Sigmoid colon (tissue), 7 donors: ENCODE measurements at places on chromosomes 3 and 15. TPM values are rescaled to one million over a fixed set of nuclear protein-coding genes. Genes with fewer than 3 reads are reported as not detected.

Gene MSL2
- 23.9 TPM for total RNA-seq

GRCh38 chr3:36373084-36373483, 7.2 kb upstream of the STAC start:
- peak overlapping the region; percentile 55 for H3K27ac ChIP-seq
- no peaks in the 10 kb centered on the region for H3K4me1 ChIP-seq

DNA sequence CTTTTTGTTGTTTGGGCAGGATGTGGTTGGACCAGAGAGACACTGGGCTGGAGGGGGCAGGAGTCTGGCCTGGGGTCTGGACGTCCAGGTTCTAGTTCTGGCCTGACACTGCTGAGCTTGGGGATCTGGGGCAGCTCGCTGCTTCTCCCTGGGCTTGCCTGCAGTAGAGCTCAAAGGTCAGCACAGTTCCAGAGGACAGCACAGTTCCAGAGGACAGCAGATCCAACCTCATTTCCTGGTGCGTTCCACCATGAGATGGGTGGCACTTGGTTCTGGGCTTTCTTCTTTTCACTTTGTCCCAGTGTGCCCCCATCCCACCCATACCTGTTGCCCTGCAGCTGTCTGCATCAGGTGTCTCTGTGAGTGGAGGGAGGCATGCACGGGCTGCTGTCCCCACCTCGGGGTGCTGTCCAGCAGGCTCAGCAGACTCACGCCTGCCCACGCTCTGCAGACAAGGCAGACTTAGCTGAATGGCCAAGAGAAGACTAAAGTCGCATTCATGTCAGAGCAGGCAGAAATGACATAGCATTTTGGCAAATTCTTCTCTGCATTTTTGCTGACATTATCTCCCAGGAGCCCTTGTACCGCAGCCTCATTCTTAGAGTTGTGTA, 16.7 kb downstream of the CACNA2D3 start:
- no peak overlapping the region for H3K27ac ChIP-seq
- DNase-seq: no peak
- H3K27me3 ChIP-seq: no peaks in the 10 kb centered on the region
- no peaks in the 10 kb centered on the region for H3K36me3 ChIP-seq
- H3K4me1 ChIP-seq: no peaks in the 10 kb centered on the region
- no peak overlapping the region for H3K4me3 ChIP-seq

DNA sequence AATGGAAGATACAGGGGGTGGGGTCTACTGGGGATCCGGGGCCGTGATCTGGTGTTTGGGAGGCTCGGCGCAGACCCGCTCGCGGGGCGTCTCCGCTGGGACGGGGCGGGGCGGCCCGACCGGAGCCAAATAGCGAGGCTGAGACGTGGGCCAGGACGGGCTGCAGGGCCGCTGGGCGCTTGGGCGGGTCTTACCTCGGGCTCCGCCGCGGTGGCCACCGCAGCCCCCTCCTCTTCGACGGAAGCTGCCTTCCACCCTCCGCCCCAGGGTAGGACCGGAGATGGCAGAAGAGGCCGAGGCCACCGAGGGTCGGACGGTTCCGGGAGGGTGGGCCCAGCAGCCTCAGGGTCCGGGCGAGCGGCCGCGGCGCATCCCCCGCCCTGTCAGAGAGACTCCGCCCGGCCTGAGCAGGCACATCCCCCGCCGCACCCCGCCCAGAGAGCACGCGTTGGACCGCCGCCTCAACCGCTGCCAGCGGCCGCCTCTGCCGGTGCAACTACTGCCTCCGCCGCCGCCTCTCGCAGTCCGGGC, 399 bp downstream of the MYO9A start:
- no peaks in the 10 kb centered on the region for H3K36me3 ChIP-seq
- DNase-seq: peak; percentile 95
- H3K4me3 ChIP-seq: peak overlapping the region; percentile 93
- peak overlapping the region; percentile 92 for H3K27ac ChIP-seq

Gene SLC12A8
- total RNA-seq: not detected

DNA sequence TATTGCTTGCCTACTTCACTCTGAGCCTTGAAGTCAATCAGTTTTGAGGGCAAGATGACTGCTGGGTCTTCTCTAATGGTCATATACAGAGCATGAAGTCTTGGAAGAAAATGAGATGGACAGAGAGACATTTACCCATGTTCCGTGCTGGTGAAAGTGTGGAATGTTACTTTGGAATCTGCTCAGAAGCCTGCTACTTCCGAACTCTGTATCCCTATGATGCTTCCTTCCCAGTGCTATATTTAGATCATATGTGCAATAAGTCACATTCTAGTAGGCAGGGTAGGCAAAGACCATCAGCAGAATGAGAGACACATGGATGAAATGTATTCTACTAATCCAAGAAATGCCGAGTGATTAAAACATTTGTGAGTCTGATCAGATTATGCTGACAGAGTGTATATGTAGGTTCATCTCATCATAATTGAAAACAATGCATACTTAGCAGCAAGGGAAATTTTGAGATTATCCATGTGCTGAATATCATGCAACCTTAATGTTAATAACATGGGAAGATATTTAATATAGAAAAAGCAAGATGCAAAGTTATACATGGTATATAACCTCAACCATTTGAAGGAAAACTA, 60.5 kb downstream of the RAB7A start:
- DNase-seq: no peak
- no peaks in the 10 kb centered on the region for H3K36me3 ChIP-seq
- H3K27ac ChIP-seq: peak overlapping the region; percentile 42
- H3K27me3 ChIP-seq: no peaks in the 10 kb centered on the region
- H3K4me1 ChIP-seq: peaks cover 71% of the 10 kb centered on the region

Gene CISH
- 2.1 TPM for total RNA-seq

GRCh38 chr3:61381745-61382392, 130.6 kb upstream of the FHIT start:
- no peaks in the 10 kb centered on the region for H3K27me3 ChIP-seq
- H3K27ac ChIP-seq: no peak overlapping the region
- H3K4me1 ChIP-seq: no peaks in the 10 kb centered on the region
- H3K4me3 ChIP-seq: no peak overlapping the region
- DNase-seq: no peak

DNA sequence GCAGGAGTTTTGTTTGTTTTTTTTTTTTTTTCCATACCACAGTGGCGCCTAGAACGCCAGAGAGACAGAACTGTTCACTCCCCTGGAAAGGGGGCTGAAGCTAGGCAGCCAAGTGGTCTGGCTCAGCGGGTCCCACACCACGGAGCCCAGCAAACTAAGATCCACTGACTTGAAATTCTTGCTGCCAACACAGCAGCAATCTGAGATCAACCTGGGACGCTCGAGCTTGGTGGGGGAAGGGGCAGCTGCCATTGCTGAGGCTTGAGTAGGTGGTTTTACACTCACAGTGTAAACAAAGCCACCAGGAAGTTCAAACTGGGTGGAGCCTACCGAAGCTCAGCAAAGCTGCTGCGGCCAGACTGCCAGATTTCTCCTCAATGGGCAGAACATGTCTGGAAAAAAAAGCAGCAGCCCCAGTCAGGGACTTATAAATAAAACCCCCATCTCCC, 29.8 kb downstream of the SPICE1 start:
- H3K36me3 ChIP-seq: no peaks in the 10 kb centered on the region
- no peak for DNase-seq
- no peaks in the 10 kb centered on the region for H3K27me3 ChIP-seq

DNA sequence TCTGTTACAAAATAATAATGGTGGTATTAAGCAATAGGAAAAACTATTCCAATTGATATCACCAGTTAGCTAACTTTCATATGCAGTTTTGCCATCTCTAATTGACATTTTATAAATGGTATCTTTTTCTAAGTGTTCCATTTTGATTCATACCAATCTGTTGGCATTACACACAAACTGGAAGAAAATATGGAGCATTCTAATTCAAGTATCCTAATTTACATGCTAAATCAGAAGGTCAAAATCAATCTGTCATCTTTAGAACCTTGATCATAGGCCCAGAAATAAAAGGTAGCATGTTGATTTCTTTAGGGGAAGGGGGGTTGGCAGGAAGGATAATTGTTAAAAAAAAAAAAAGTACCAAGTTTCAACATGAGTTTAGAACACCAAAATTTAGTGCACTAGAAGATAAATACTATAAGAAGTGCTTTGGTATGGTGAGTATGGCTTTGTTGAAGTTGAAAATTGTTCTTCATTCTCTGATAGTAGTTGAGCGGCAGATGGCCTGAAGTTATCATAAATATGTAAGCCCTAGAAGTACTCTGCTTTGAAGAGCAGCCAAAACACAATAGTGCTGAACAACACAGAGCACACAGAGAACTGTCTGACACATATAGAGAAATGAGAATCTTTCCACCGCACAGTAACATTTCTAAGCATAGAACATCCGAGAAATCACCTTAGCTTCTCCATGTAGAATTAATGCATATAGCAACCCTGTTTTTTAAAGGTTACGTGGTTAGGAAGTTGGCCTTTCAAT, 130.1 kb downstream of the TAFA4 start:
- no peak for DNase-seq
- no peaks in the 10 kb centered on the region for H3K27me3 ChIP-seq
- no peak overlapping the region for H3K27ac ChIP-seq
- no peaks in the 10 kb centered on the region for H3K4me1 ChIP-seq

DNA sequence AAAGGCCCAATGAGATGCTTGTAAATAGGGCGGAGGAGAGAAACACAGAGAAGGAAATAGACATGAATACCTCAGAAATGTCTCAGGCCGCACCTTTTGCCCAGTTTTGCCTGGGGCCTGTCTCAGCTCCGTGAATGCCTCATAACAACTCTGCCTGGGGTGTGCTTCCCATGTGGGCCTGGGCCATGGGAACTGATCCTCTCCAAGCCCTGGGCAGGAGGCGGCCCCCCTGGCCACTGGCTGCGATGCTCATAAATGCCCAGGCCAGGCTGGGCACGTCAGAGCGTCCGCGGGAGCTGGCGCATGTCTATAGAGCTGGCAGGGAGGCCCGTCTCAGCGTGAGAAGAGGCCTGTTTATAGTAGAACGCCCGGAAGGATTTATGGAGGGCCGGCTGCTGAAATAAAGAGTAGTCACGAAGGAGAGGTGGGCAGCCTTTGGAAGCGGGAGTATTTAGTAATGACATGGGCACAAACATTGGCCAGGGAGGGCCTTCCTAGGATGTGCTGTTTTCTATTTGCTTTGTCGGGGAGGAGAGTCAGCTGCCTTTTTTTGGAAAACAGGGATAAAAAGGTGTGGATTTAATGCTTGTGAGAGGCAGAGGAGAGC, 85.9 kb upstream of the IGF1R start:
- peak overlapping the region; percentile 78 for H3K27ac ChIP-seq
- H3K4me1 ChIP-seq: peaks cover 12% of the 10 kb centered on the region
- no peaks in the 10 kb centered on the region for H3K27me3 ChIP-seq
- DNase-seq: peak; percentile 94

GRCh38 chr15:26572602-26573350, 200.1 kb downstream of the GABRB3 start:
- no peaks in the 10 kb centered on the region for H3K36me3 ChIP-seq
- DNase-seq: no peak

GRCh38 chr3:112897791-112898190, 51.1 kb upstream of the CD200R1L start:
- no peak for DNase-seq
- no peaks in the 10 kb centered on the region for H3K36me3 ChIP-seq
- H3K27me3 ChIP-seq: no peaks in the 10 kb centered on the region
- no peak overlapping the region for H3K27ac ChIP-seq

- no peak for DNase-seq
- H3K4me1 ChIP-seq: peaks cover 4% of the 10 kb centered on the region
- H3K36me3 ChIP-seq: no peaks in the 10 kb centered on the region
- no peaks in the 10 kb centered on the region for H3K27me3 ChIP-seq
- H3K4me3 ChIP-seq: no peak overlapping the region
- H3K27ac ChIP-seq: no peak overlapping the region
Observed at GRCh38 chr3:20028905-20029331, 11.3 kb upstream of the KAT2B start.

GRCh38 chr15:58795825-58796224, 24.7 kb downstream of the MINDY2 start:
- H3K36me3 ChIP-seq: no peaks in the 10 kb centered on the region
- H3K27me3 ChIP-seq: no peaks in the 10 kb centered on the region
- H3K4me1 ChIP-seq: no peaks in the 10 kb centered on the region

Gene SPTBN5
- 0.36 TPM for total RNA-seq

GRCh38 chr3:186626254-186626847, 13.5 kb downstream of the AHSG start:
- H3K4me3 ChIP-seq: no peak overlapping the region
- H3K27ac ChIP-seq: no peak overlapping the region
- H3K4me1 ChIP-seq: no peaks in the 10 kb centered on the region
- DNase-seq: no peak
- H3K27me3 ChIP-seq: no peaks in the 10 kb centered on the region
- no peaks in the 10 kb centered on the region for H3K36me3 ChIP-seq

DNA sequence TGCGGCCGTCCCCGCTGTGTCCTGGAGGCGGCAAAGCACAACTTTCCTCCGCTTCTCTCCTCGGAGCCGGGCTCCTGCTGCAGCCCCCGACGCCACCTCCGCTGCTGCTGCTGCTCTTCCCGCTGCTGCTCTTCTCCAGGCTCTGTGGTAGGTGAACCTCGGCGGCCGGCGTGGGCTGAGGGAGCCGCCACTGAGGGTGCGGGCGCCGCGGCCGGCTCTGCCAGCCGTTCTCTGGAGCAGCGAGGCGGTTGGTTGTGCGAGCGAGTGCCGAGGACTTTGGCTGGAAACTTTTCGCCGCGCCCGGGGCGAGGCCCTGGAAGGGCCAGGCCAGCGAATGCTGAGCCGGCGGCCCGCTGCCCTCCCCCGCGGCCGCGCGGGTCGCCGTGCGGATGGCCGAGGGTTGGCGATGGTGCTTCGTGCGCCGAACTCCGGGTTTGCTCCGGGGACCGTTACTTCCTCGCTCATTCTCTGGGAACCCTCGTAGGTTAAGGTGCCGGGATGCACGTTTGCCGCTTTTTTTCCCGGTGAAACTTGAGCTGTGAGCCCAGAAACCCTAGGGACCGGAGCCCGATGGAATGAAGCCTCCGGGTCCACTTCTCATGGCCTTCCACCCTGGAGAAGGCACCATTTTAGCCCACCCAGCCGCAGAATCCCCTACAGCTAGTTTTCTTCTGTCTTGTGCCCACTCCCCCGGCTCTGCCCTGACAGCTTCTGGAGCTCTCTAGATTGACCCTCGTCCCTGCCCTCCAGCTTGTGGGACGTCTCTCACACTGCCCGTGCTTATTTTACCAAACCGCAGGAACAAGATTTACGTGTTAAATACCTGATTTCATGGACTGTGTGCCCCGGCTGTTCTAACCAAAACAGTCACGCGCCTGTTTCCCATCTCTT, 660 bp downstream of the NECTIN3 start:
- DNase-seq: peak; percentile 69
- no peaks in the 10 kb centered on the region for H3K36me3 ChIP-seq
- H3K27me3 ChIP-seq: no peaks in the 10 kb centered on the region
- peaks cover 36% of the 10 kb centered on the region for H3K4me1 ChIP-seq
- H3K27ac ChIP-seq: peak overlapping the region; percentile 95

GRCh38 chr3:142931222-142931621, 32.3 kb downstream of the PAQR9 start:
- no peak for DNase-seq
- H3K27ac ChIP-seq: no peak overlapping the region
- H3K4me1 ChIP-seq: no peaks in the 10 kb centered on the region
- no peaks in the 10 kb centered on the region for H3K36me3 ChIP-seq

DNA sequence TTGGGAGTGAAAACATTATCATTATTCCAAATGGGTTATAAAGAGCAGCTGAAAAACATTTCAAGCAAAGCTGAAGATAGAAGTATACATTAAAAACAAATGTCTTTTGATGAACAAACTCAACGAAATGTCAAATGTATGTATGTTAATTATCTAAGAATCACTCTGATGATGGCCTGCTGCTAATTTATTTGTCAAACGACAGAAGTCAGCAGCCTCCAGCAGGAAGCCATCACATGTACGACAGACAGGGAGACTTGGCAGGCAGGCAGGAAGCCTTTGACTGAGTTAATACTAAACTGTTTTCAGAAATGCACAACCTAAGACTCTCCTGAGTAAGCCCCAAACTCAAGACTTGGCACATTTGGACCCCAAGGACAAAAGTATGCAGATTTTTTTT, 491.1 kb downstream of the ZNF385D start:
- no peaks in the 10 kb centered on the region for H3K36me3 ChIP-seq
- H3K27me3 ChIP-seq: no peaks in the 10 kb centered on the region
- H3K4me3 ChIP-seq: no peak overlapping the region

Gene MORC1
- total RNA-seq: not detected

Gene INSYN1
- total RNA-seq: 5.1 TPM
